ENCODE measurements at places on chromosomes 6 and 20. TPM values are rescaled to one million over a fixed set of nuclear protein-coding genes. Genes with fewer than 3 reads are reported as not detected.

The TFAP2A gene
- 0.11 TPM for polyA plus RNA-seq

The VPS16 gene
- polyA plus RNA-seq: 37.6 TPM

- peak; percentile 62 for DNase-seq
Observed at GRCh38 chr6:33772082-33772830, 16.7 kb downstream of the LEMD2 start.

DNA sequence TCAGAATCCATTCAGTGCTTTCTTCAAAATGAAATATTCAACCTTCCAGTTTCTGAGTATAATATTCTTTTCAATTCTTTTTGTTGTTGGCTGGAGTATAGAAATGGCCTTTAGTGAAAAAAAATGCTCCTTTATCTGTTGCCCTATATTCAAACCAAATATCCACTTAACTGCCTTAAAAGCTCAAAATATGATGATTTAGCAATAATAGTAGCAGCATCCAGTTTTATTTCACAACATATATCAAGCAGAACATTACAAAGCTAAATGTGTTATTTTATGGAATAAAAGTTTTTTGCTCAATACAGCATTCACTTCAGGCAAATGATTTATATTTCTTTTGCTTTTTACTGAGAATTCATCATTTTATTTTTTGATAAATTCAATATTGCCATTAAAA is 322.4 kb upstream of the EYS start:
- no peak for DNase-seq

GRCh38 chr20:12737900-12738299 is 270.9 kb upstream of the SPTLC3 start:
- no peak for DNase-seq

DNA sequence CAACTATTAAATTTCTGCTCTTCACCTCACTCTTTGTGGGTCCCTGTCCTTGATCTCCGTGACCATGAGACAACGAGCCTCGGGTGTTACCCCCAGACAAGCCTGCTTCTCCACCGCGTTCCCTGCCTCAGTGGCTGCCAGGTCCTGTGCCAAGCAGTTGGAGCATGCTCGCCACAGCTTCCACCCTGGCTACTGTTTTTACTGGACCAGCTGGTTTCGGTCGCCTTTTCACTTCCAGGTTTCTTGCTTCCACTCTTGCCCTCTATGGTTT is 5.6 kb downstream of the TP53RK start:
- no peak for DNase-seq

The EBF4 gene
- 2.5 TPM for polyA plus RNA-seq

The DDO gene
- not detected for polyA plus RNA-seq

DNA sequence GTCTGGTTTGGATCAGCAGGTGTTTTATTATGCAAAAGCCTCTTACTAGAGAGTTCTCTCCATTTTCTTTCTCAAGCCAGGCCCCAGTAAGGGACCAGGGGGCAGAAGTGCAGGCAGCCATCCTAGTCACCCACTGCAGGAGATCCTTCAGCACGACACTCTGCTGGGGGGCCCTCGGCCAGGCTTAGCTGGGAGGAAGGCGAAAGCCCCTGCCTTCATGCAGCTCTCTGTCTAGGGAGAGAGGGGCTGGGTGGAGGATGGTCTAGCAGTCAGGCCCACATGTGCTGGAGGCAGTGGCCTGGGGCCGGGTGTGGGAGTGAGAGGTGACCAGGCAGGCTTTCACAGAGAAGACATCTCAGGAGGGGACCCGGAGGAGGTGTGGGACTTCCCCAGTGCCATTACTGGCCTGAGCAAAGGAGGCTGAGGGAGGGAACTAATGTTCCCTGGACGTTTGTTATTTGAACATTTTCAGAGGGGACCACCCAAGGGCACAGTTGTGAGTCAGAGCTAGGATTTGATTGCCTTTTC is 33.5 kb upstream of the VSTM2L start:
- no peak for DNase-seq

GRCh38 chr6:20402342-20403069 is 827 bp downstream of the E2F3 start:
- DNase-seq: peak; percentile 42

- no peak for DNase-seq
Observed at GRCh38 chr20:38209736-38210405, 44.8 kb upstream of the TGM2 start.

DNA sequence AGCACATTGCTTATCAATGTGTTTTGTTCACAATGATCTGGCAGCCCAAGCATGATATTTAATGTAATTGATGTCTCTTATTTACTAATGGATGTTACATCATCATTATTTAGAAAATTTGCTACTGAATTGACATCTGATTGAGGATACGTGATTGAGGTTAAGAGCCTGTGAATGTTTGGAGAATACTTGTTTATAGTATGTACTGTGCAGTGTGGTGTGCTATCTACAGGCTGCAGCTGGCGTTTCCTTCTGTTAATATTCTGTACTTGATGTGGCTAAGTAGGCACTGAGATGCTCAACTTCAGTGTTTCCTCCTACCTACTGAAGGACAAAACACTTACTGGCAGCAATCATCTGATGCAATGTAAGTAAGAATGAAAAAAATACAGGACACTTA is 709.6 kb upstream of the FLRT3 start:
- DNase-seq: no peak

DNA sequence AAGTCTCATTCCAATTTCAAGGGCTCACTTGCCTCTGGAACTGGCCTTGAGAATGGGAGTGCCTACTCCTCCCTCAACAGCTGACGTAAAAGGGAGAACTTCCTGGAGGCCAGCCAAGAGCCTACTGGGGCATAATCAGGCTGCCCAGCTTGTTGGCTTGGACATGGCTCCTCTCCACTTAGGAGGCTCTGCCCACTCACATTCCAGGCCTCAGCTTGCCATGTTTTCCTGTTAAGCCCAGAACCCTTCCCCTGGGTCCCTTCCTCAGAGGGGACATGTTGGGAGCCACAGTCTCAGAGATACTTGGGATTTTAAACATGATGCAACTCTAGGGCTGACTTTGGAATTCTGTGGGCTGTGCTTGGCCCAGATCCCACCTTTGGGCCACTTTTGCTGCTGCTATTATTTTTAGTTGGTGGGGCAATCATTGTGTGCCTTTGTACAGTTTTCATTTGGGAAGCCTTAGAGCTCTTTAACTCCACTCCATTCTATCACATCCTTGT is 31.5 kb upstream of the ADTRP start:
- DNase-seq: peak; percentile 29

DNA sequence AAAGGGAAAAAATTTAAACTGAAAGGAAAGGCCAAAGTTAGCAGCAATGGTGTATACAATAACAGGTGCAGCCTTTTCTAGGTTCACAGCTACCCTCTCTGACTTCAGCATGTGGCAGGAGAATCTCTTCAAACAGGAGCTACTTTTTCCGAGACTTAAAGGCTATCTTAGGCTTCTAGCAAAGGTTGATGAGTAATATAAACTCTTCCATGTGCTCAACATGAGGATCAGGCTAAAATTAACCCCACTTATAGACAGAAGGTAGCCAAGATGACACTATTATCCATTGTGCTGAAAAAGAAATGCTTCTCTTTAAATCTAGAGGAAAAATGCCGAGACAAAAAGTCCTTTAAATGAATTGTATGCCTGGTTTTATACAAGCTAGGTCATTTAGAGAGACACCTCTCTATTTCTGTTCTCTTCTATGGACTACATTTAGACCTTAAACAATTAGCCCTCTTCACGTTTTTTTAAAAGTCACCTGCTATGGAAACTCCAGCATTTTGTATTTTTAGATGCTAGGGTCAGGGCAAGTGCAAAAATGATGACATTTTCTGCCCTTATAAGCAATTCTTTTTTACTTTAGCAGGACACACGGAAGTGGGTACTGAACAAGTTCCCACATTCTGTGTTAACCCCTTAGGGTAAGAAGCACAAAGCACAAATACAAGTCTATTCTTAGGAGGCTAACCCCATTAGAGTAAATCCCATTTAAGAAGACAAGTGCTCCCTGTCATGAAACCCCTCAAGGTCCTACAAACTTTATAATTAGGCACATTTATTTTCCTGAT is 216.8 kb upstream of the CITED2 start:
- no peak for DNase-seq

The C6orf52 gene
- 0.27 TPM for polyA plus RNA-seq

All from endothelial cell of umbilical vein (primary cell).